ENCODE measurements at places on chromosomes 4 and X.

DNA sequence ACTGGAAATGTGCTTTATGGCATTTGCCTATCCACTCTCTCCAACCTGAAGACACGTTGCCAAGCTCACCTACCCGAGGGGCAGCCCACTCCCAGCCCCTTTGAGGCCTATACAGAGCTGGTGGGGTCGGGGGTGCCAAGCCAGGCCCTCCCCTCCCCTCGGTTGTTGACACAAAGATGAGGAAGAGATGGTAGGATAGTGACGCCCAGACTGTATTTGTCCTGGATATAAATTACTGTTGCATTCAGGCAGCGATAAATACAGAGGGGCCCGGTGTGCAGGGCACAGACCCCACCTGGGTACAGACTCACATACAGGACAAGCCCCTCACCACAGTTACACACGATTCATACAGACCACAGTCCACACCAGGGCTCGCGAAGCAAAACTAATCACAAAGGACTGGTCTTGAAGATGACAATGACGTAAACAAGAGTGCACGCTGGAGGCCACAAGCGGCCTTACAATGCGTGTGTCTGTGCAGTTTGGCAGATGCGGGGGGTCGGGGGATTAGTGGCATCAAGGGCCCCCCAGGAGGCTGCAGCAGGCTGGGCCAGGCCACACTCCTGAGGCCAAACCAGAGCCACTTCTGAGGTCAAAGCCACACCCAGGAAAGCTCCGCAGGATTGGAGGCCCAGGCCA is 14.6 kb downstream of the DGKQ start:
- no peak for DNase-seq

DNA sequence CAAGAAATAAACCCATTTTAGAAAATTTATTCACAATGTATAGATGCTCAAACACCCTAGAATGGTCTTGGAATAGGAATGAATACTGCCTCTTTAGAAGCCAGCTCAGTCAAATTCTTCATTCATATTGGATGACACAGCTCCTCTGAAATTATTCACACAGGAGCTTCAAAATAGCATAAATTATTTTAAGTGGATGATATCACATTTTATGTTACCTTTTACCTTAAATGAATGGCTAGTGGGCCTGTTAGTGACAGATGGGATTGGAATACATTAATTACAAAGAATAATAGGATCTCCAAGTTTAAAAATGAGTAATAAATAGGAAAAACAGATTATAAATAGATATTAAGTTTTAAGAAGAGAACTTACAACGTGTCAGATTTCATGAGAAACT is 184.4 kb downstream of the GABRB1 start:
- no peak for DNase-seq

DNA sequence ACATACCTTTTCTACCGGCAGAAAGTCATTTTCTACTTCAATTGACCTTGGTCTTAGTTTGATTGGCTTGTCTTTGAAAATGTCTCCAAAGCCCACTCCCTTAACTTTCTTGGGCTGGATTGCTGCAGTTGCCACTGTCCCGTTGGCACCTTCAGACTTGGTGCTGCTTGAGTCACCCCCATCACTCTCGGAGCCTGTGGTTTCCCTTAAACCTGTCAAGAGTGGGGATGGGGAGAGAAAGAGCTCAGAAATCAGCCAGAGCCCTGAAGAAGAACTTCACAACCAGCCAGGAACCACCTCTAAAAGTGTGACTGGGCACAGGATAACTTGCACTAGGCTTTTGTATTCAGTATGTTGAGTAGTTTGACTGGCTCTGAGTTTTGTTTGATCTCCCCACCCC is 168.5 kb upstream of the MAP3K15 start:
- DNase-seq: no peak

DNA sequence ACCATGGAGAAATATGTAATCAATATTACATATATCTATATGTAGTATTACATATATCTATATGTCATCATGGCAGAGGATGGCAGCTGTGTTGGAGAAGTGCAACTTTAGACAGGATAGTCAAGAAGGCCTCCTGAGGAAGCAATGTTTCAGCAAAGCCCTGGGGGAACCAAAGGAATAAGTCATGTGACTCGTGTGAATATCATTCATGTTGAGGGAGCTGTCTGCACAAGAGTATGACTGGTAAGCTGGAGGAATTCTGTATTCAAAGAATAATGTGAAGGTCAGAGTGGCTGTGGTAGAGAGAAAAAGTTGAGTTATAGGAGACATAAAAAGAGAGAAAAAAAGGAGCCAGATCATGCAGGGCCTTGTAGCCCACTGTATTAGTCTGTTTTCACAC is 92.9 kb upstream of the EDNRA start:
- DNase-seq: no peak

DNA sequence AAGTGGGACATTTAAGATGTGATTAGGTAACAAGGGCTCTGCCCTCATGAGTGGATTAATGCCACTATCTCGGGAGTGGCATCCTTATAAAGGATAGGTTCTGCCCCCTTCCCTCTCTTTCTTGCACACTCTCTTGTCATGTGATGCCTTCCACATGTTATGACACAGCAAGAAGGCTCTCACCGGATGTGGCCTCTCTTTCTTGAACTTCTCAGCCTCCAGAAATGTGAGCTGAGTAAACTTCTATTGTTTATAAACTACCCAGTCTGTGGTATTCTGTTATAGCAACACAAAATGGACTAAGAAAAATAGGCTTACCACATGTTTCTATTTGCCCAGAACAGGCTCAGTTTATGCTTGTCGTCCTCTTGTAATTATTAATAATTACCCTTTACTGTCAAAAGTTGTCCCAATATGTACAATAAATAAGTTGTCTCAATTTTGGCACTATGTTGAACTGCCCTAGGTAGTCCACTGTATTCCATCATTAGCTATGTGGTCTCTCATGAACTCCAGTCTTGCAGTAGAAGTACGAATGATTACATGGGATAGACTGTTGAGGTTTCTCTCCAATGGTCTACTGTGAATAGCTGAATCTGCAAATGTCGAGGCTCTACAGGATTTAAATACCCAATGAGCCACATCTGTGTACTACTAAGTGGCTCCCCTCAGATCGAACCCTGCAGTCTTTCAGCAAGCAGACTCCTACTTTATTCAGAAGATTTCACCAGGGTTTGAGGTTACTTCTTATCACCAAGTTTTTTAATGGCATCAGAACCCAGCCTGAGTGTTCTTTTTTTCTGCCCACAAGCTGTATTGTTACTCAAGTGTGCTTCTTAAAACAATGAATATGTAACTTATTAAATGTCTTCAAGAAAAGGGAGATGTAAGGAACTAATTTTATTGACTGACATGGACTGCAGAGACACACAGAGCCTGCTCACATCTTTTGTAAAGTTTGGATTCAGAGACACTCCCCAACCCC is 102.0 kb upstream of the LEF1 start:
- DNase-seq: no peak

- no peak for DNase-seq
Observed at GRCh38 chr4:86757468-86757867, 91.7 kb downstream of the SLC10A6 start.

- no peak for DNase-seq
Observed at GRCh38 chrX:129773649-129774458, 5.9 kb upstream of the SASH3 start.

Data from suppressor macrophage treated with lipopolysaccharide for 1 hour (primary cell).